ENCODE measurements at places on chromosomes 1 and 21.

DNA sequence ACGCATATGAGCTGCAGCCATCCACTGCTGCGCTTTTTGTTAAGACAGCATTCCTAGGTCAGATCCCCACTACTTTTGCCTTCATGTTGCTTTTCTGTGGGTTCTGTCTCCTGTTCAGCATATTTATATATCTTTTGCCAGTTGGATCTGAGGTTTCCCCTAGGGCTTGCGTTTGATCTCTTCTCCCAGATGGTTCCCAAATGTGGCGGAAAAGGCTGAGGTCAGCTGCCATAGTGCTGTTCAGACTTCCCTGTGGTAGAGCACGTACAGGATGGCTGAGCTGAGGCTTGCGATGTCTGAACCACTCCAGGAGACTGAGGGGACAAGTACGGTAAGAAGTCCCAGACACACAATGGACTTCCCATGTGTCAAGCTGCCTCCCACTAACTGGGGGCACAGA lies 39.8 kb downstream of the COL6A1 start:
- no peak for DNase-seq

DNA sequence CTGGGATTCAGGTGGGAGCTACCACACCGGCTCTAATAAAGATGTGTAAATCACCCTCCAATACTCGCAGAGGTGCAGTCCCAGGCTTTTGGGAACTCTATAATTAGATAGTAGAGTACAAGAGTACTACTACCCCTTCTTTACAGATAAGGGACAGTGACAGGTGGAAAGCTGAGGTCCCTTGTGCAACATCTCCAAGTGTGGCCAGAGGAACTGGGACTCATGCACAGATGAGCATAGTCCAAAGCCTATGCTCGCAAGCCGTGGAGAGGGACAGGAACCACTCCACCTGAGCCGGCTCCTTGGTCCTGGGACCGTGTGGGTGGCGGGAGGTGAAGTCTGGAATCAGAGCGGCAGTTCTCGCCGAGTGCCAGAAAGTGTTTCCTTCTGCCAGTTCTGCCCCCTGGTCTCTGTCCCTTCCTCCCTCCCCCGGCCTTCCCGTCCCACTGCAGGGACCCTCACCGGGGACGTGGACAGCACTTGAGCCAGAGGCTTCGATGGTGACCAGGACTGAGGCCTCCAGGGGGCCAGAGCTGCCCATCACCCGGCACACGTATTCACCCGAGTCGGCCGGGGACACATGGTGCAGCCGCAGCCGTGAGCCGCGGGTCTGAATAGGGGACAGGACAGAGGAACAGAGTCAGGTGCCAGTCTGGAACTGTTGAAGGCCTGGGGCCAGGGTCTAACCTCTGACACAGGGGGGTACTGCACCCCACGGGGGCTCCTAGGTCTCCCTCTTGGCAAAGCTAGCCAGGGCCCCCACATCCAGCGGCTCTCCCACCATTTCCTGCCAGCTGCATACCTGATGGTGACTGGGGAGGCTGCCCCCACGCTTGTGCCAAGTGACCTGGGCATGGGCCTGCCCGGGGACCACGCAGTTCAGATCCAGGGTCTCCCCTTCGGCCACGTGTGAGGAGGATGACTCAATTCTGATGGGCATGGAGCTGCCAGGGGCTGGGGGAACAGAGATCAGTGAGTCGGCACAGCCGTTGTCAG lies 33.9 kb downstream of the LDLRAD2 start:
- DNase-seq, result no peak

DNA sequence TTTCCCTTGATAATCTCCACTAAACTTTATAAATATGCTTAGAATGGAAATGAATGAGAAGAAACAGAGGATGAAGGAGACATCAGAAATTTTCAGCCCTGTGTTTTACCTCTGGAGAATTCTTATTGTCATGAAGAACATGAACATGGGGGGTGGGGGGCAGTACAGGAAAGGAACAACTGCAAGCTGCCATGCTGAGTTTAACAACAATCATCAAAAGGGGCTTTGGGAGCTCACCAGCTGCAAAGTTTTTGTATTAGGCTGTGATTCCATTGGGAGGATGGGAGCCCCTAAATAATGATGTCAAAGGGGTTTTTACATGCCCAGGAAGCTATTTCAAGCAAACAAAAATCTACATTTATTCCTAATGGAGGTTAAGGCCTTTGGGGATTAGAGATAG lies 103.3 kb downstream of the AKT3 start:
- DNase-seq, result no peak

DNA sequence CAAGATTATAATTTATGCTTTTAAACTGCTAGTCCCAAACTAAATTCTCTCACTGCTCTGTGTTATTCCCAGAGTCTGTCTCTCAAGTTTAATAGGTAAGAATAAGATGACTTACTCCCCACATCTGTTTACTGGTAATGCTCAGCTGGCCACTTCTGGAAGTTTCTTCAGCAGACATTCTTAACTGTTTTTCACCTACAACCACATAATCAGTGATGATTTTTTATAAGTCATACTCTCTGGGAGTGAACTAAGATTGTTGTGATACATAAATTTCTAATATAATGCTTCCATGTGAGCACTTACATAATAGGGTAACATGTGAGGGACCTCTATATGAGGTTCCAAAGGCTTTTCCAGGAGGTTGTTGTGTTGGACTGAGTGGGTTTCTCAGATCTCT lies 8.7 kb downstream of the SLAMF7 start:
- no peak for DNase-seq

- no peak for DNase-seq
These were observed 50.9 kb downstream of the MDM4 start for GRCh38 chr1:204567071-204567470.

- DNase-seq, result no peak
These were observed 28.8 kb downstream of the ABCG1 start for GRCh38 chr21:42247716-42248115.

DNA sequence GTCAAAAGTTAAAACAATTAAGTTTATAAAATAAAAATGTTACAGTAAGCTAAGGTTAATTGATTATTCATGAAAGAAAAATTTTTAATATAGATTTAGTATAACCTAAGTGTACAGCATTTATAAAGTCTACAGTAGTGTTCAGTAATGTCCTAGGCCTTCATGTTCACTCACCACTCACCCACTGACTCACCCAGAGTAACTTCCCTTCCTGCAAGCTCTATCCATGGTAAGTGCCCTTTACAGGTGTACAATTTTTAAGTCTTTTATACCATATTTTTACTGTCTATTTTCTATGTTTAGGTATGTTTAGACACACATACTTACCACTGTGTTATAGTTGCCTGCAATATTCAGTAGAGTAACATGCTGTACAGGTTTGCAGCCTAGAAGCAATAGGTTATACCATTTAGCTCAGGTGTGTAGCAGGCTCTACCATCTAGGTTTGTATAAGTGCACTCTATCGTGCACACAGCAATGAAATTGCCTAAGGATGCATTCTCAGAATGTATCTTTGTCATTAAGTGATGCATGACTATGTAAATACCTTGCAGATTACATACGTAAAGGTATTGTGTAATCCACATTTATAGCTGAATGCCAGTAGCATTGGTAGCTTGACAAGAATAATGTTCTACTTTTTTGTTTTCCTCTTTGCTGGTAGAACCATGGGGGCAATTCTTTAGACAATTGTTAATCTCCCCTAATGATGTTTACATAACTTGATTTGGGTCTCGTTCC lies 35.7 kb upstream of the GPR88 start:
- no peak for DNase-seq

- no peak for DNase-seq
These were observed 235.0 kb downstream of the PTGER3 start for GRCh38 chr1:70812442-70813109.

DNA sequence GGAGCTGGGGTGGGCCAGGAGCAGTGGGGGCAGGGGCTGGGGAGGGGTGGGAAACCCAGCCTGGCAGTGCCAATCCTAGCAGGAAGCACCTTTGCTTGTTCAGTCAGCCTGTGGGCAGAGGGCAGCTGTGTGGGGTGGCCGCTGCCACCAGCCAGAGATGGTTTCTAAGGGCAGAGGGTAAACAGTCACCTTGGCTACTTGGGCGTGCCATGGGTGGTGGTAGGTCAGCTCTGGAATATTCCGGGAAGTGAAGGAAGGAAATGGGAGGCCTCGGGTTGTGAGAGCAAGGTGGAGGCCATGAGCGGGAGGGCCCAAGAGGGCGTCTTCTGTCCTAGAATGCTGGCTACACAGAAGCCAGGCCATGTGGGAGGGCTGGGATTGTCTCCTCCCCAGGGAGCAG lies 20.7 kb upstream of the WNT4 start:
- DNase-seq, result no peak

- no peak for DNase-seq
These were observed 18.1 kb downstream of the TFAP2E start for GRCh38 chr1:35591211-35591610.

- DNase-seq, result no peak
These were observed 16.4 kb downstream of the ALDH4A1 start for GRCh38 chr1:18886003-18886335.

DNA sequence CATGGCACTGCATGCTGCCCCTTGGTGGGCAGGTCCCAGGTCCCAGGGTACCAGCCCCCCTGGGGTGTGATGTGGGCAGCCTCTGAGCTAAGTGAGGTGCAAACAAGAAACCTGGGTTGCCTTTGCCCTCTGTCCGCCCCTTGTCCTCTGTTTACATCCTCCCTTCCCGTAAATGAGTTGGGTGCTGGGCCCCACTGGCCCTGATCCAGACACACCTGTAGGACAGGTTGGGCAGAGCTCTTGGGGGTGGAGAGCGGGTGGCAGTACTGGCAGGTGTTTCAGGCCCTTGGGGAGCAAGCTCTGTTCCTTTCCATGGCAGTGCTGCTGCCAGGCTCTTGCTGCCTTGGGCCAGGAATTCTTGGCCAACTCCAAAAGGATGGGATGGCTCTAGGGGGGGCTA lies 35.8 kb downstream of the ELF3 start:
- no peak for DNase-seq
